ENCODE measurements at places on chromosomes 3 and 15.

GRCh38 chr3:121531269-121531668, 14.5 kb downstream of the POLQ start:
- DNase-seq, result no peak

GRCh38 chr15:62512904-62513303, 347.8 kb upstream of the C2CD4B start:
- no peak for DNase-seq

- no peak for DNase-seq
These were observed 40.9 kb downstream of the SEMA3G start for GRCh38 chr3:52403955-52404354.

DNA sequence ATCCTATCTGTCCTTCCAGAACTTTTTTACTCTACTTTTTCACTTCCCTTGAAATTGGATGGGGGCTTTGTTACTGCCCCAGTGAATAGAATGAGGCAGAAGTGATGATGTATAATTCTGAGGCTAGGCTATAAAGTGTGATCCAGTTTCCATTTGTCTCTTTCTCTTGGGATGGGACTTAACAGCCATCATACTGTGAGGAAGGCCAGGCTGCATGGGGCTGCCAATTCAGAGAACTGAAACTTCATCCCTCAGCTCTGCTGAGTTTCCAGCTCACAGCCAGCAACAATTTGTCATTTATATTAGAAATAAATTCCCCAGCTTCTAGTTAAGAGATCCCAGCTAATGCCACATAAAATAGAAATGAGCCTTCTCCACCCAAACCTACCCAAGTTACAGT, 504.0 kb upstream of the TGFBR2 start:
- DNase-seq, result no peak

DNA sequence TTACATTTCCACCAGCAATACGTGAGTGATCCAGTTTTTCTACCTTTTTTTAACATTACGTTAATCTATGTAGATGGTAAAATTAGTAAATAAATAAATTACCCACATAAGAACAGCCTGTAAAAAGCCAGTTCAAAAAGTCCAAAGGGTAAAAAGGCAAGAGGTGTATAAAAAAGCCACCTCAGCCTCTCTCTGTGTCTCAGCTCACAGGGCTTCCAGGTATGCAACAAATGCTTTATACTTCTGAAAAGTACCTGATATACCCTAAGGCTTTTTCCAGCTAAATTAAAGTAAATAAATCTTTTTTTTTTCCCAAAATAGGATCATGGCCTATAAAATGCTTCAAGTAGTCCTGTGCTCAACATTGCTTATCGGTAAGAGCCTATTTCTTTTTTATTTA, at the start of gene C3orf85:
TSS of gene C3orf85 (plus strand) at position 197 of the 400 bp plus-strand sequence. CDS start at position 326, 129 bp downstream.
- DNase-seq, result no peak

DNA sequence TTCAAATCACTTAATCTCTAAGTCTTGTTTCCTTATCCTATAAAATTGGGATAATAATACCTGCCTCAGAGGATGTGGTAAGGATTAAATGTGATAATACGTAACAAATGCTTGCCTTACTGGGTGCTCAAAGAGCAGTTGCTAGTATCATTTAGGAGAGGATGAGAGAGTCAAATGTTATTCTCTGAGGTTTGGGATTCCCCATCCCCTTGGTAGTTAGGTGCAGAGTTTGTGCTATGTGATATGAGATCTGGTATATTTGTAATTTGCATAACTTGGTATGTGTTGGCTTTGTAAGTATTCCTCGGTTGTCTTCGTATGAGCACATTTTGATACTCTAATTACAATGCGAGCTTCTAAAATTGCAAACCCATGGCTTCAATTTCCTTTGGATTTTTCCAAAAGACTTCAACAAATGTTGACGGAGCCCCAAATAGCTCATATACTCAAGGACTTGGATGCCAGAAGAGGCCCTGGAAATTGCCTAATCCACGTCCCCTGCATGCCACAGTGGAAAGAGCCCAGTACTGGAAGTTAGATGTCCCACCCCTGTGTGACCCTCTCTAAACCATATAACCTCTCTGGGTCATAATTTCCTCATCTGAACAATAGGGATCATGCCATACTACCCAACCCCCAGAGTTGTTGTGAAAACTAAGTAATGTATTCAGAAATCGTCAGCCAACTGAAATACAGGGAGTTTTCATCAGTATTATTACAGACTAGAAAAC, 85.0 kb downstream of the FBN1 start:
- no peak for DNase-seq

GRCh38 chr15:48373821-48374451, 42.7 kb downstream of the DUT start:
- DNase-seq, result no peak

DNA sequence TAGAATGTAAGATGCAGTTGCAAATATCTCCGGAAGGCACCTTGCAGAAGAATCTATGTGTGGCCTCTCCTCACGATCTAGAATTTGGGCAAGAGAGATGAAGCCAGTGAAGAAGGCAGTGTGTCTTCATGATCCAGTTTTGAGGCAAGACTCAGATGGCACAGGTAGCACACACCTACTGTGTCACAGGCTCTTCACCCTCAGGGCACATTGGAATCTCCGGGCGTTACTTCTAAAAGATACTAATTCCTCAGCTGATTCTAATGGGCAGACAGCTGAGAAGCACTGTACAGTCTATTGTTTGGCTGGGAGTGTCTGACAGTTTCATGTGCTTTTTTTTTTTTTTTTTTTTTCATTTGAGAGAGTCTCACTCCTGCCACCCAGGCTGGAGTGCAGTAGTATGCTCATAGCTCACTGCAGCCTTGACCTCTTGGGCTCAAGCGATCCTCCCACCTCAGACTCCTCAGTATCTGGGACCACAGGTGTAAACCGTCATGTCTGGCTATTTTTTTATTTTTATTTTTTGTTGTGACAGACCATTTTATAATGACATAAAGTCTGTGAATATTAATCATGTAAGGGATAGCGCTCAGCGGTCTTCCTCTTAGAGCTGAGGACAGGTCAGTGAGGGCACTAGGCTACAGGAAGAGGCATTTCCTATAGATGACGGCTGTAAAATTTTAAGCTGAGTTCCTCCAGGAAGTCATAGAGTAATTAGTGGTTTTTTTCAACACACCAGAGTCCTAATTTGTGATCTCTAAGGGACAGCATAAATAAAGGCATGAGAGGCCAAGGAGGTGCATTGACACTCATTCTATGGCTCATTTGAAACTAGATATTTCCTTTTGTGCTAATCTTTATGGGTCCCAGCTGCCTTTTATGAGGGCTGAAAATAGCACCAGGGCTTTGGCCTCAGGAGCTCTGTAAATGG, 4.0 kb downstream of the C3orf52 start:
- no peak for DNase-seq

DNA sequence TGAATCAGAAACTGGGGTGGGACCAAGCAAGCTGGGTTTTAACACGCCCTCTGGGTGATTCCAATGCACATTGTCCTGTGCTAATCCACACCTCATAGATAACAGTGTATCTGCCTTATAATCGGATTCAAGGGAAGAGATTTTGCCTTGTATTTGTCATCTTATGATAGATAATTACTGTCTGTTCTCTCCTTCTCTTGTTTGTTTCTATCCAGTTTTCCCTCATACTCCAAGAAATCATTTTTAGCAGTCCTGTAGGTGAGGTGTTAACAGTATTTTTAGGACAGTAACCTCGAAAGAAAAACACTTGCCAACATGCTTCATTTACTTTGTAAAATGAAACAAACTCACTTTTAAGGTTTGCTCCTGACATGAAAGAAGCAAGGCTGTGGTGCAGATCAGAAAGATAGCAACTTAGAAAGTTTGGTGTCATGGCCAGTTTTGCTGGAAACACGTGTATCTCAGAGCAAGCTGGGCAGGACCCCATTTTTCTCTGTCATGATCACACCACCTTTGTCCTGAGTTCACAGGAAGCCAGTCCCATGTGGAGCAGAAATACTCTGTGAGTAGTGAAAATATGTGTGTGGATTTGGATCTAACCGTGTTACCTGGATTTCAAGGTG, 72.6 kb downstream of the TRAK1 start:
- DNase-seq, result no peak

- no peak for DNase-seq
These were observed 51.1 kb upstream of the CHD2 start for GRCh38 chr15:92848852-92849598.
